ENCODE measurements at places on chromosomes 2 and 18. TPM values are rescaled to one million over a fixed set of nuclear protein-coding genes. Genes with fewer than 3 reads are reported as not detected.

GRCh38 chr2:240021488-240022104 lies 3.5 kb downstream of the NDUFA10 start:
- DNase-seq: peak; percentile 85

GRCh38 chr18:35775887-35776286 lies 194.3 kb downstream of the GALNT1 start:
- no peak for DNase-seq

DNA sequence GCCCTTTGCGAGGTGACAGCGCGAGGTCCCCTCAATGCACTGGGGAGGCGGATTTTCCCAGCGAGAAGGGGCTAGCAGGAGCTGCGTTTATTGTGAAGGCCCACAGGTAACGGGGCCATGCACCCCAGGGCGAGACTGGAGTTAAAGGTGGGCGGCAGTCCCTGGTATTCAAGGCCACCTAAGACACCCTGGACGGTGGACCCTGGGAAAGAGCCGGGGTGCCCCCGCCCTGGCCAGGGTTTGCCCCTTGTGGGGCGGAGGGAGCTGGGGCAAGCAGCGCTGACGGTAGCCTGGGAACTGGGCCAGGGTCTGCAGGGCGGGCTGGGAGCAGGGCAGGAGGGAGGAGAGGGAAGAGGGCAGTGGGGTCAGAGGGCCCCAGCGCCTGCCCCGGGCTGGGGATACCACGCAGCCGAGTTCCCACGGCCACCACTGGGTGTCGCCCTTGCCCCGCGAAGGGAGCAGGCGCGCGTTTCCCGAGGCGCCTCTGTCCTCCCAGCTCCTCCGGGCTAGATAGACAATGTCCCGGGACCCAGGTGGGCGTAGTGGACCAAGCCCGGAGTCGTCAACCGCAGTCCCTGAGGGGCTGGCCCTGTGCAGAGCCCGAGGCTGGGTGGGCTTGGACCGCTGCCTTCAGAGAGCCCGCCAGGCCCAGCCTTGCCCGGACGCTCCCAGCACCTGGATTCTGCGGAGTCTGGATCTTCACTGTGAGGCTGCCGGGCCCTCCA lies 80.2 kb downstream of the SMAD4 start:
- peak; percentile 58 for DNase-seq

The RASGRP3 gene
- 50.3 TPM for total RNA-seq

DNA sequence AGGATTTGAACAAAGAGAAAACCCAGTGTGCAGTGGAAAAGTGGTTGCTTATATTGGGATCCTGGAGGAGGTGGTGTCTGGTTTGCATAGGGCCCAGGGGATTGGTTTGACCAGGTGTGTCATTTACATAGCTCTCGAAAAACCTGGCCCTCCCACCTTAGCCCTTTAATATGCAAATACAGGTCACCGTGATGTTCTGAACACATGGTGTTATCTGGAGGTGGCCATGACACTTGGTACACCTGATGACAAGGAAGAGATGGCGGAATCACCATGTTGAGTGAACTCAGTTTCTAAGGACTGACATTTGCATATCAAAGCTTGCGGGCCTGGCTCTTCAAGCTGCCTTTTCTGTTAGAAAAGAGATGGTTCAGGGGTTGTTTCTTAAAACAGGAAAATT lies 2.3 kb upstream of the NAPG start:
- DNase-seq: no peak

- no peak for DNase-seq
Measured at GRCh38 chr2:212274215-212274614, 264.4 kb downstream of the ERBB4 start.

The PRKAG3 gene
- not detected for total RNA-seq

DNA sequence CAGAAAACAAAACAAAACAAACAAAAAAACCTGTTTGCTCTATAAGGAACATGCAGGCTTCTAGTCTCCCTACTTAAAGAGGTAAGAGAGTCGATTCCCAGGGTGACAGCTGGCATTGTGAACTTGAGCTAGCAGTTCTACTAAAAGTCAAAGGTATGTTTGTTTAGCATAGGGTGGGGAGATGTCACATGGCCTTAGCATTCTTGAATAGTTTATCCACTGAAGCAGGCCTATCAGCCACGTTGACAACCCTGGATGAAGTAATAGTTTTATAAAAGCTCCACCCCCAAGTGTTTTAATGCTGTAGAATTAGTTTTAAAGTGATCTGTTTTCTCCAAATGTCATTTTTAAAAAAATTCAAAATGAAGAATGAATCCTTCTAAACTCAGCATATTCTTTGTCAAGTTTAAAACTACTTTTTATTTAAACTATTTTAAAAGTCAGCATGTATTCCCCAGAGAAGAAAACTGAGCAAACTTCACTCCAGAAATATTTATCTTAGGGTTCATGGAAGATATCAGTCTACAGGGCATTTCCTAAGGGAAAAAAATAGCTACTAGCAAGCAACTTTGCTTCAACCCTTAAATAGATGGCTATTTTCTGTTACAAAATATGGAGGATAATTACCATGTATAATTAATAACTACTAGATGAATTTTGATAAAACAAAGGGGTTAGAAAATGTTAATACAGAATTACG lies 1.7 kb downstream of the MYOM1 start:
- DNase-seq: no peak

- DNase-seq: no peak
Measured at GRCh38 chr2:220445429-220446105, 818.1 kb downstream of the SLC4A3 start.

- no peak for DNase-seq
Measured at GRCh38 chr18:25675123-25675850, 323.3 kb upstream of the ZNF521 start.

GRCh38 chr2:212943351-212943750 lies 208.1 kb downstream of the IKZF2 start:
- no peak for DNase-seq

GRCh38 chr2:204727368-204727767 lies 182.1 kb downstream of the PARD3B start:
- DNase-seq: no peak

The LRP2 gene
- total RNA-seq: 0.24 TPM

The WNT10A gene
- not detected for total RNA-seq

DNA sequence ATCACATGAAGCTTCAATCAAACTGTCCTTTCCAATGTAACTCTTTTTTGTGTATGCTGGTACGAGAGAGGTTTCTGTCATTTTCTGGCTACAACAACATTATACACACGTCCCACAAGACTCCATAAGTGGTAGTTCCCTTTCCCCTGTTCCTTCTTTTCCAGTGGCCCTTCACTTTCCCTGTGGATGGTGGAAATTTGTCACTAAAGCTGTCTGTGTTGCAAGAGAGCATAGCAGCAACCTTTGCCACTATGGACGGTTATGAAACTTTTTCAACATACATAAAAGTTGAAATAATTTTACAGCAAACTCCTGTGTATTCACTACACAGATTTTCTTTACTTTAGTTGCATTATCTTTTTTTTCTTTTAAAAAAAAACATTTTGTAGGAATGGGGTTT lies 18.7 kb downstream of the DBI start:
- DNase-seq: no peak

GRCh38 chr2:182717416-182717815 lies 1.4 kb downstream of the DNAJC10 start:
- DNase-seq: no peak

The FAP gene
- 0.29 TPM for total RNA-seq

- DNase-seq: no peak
Measured at GRCh38 chr2:230722207-230722885, 9.7 kb downstream of the CAB39 start.

DNA sequence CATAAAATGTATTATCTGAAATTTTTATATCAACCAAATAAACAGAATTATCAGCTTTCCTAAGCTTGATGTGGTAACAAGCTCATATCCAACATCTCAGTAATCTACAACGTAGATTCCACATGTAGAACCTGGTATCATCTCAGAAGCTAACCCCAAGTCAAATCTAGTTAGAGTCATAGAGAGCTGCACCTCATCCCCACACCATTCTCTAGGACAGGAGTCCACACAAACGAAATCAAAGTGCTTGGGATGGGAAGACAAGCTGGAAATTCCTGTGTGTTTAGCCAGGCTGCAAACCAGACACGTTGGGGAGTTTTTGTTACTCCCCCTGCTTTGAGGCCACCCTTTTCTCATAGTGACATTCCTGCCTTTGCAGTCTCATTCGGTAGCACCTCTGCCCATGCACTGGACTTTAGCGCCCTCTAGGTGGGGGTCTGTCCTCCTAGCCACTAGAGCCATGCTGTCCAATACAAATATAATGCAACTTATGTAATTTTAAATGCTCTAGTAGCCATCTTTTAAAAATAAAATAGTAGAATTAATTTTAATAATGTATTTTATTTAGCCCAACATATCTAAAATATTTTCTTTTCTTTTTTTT lies 28.1 kb upstream of the SATB2 start:
- peak; percentile 25 for DNase-seq

GRCh38 chr2:48341551-48342133 lies 188.3 kb upstream of the STON1 start:
- no peak for DNase-seq

DNA sequence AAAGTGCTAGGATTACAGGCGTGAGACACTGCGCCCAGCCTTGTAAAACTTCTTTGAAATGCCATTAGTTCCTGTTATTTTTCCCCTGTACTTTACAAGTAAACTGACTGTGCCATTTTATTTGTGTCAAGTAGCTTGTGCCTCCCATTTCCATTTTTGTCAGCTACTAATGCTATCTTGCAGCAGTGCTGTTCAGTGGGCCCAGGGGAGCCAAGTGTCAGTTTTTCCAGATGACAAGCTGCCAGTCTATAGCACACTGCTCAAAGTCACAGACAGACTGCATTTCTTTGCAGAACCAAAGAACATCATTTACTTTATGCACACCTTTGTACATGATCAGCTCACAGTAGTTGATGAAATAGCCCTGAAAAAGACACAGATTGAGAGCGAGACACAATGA lies 901.3 kb upstream of the CDH2 start:
- peak; percentile 14 for DNase-seq

DNA sequence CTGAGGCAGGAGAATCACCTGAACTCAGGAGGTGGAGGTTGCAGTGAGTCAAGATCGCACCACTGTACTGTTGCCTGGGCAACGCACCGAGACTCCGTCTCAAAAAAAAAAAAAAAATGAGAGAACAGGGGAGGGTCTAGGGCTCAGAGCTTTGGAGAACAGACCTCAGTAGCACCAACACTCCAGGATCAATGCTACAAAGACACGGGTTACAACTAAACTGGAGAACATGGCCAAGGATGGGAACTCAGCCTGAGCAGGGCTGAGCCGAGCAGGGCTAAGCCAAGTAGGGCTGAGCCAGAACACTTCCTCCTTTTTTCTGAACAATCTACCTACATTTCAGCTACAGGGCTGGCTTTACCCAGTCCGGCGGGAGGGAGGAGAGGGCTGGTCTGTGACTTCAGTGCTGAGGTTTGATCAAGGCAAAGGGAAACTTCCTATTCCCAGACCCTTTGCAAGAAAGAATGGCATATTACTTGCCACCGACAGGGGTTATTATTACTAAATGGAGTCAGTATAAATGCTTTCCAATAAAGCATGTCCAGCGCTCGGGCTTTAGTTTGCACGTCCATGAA lies 2.9 kb upstream of the CASP8 start:
- DNase-seq: no peak

The SOX11 gene
- total RNA-seq: 1.1 TPM

DNA sequence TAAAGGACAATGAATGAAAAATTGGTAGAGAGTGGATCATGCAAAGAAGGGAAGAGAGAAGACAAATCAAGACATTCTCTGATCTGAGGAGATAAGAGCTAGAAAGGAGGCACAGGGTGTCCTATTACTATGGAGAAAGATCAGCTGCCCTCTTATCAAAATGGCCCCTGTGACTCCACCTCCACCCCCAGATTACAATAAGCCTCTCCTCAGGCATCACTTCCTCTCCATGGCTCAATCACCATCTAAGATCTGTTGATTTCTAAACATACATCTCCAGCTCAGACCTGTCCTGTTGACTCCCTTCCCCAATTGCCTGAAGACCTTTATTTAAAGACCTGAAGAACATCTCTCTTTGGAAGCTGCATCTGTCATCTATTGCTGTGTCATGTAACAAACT lies 43.2 kb downstream of the SP100 start:
- no peak for DNase-seq

DNA sequence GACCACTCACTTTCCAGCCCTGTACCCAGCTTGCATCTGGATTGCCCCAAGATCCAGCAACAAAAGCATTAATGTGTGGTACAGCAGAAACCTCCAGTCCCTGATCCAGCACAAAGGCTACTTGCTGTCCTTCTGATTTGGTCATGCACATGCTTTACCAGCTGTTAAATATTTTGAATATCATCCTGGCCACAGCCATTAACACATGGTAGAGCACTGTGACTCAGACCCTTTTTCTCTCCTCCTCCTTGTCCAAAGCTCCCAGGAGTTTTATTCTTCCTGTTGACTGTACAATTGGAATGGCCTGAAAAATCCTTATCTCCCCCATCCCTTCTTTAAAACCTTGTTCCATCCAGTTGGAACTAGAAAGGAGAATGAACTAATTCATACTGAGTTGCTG lies 419.7 kb upstream of the TNP1 start:
- no peak for DNase-seq

DNA sequence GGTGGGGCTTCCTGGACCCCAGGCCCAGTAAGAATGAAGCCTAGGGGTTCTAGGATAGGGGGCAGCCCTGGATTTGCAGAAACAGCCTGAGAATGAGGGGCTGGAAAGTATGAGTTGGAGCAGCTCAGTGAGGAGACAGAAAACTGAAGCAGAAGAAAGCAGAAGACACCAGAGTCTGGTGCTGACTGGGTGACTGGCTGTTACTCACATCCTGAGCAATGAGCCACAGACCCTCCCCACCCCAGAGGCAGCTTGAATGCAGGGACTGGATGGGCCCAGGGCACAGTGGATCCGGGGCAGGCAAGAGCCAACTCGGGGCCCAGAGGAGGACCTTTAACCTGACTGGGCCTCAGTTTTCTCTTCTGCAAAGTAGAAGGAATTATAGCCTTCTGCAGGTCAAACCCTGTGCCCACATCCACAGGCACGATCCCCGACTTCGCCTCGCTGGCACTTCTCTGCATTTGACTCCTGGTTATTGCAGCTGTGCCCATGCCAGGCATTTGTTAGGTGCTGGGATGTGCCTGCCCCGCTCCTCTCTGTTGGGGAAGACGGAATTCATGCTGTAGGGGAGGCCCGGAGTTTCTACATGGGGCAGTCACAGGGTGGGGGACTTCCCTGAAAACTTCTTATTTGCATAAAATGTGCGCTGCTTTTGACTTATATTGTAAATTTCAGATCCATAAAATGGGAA lies 8.5 kb downstream of the STEAP3 start:
- no peak for DNase-seq

The LCT gene
- not detected for total RNA-seq

The SERPINB7 gene
- total RNA-seq: not detected

GRCh38 chr2:85243101-85244072 lies 84.4 kb downstream of the TGOLN2 start:
- DNase-seq: peak; percentile 86

- peak; percentile 34 for DNase-seq
Measured at GRCh38 chr2:37653805-37654378, 17.6 kb downstream of the CDC42EP3 start.
